ENCODE measurements at places on chromosomes 7 and 10.

DNA sequence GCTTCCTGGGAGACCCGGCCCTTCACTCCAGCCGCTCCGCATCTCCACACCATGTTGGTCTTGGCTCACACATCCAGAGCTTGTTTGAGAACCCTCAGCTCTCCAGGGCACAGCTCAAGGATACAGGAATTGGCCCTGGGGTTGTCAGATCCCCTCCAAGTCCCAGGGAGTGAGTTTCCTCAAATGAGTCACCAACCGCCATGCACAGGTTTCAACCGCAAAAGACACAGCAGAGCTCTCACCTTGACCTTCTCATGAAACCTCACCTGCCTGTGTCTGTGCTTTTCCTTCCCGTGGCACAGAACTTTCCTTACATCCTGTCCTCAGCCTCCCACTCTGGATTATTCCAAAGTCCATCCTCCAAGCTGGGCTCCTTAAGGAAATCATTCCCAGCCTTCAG lies 20.6 kb downstream of the AZGP1 start:
- DNase-seq: peak; percentile 20

- no peak for DNase-seq
These were observed 14.0 kb downstream of the SLC16A9 start for GRCh38 chr10:59695637-59696036.

DNA sequence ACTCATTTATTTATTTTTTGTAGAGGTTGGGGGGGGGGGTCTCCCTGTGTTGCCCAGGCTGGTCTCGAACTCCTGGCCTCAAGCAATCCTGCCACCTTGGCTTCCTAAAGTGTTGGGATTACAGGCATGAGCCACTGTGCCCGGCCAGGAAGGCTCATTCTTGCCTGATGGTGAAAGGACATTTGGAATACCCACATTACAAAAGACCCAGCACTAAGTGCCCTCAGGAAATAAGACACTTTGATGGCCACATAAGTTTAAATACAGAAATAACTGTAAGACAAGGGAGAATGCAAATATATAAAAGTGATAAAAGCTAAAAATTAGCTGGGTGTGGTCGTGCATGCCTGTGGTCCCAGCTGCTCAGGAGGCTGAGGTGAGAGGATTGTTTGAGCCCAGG lies 8.0 kb upstream of the SERPINE1 start:
- no peak for DNase-seq

GRCh38 chr10:128211953-128212727 lies 85.9 kb upstream of the MKI67 start:
- DNase-seq: peak; percentile 82

DNA sequence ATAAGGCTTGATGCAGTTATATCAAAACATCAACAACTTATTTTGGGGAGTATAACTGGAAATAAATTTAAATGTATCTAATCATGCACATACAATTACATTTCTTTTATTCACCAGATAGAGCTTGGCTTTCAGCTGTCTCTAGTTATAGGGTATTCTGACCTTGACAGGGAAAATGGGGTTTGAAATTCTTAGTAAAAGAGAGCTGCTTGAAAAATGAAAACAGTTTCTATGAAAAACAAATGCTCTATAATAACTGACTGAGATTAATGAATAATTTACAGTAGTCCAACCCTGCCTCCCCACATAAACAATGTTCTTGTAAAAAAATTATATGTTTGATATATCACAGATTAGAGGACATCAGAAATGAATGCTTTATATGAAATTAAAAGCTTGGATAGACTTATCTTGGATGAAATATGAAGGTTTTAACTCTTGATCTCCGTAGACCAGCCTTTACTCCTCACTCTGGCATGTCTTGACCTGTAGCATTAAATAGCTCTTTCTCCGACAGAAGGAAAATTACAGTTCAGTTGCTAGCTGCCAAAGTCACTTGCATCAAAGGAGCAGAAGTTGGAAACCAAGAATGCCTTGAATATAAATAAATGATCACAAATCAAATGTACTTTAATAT lies 32.1 kb downstream of the VWC2 start:
- no peak for DNase-seq

GRCh38 chr7:66198956-66199355 lies 6.2 kb upstream of the TPST1 start:
- no peak for DNase-seq

- no peak for DNase-seq
These were observed 25.5 kb upstream of the AMZ1 start for GRCh38 chr7:2662273-2663120.

DNA sequence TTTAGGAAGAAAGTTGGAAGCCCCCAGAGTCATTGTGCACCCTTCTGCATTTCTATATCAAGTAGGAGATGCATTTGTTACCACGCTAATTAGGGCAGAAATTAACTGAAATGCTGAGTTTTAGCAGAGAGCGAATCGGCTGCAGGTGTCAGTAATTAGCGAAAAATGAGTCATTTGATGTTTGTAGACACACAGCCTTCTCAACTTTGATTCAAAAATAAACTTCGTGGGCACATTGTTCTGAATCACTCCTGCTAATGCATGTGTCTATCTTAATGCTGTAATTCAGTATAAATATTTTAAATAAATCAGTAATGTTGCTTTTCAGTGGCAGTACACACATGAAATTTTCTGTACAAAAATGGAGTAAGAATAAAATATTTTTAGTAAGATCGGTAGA lies 109.5 kb upstream of the CARD11 start:
- DNase-seq: no peak

DNA sequence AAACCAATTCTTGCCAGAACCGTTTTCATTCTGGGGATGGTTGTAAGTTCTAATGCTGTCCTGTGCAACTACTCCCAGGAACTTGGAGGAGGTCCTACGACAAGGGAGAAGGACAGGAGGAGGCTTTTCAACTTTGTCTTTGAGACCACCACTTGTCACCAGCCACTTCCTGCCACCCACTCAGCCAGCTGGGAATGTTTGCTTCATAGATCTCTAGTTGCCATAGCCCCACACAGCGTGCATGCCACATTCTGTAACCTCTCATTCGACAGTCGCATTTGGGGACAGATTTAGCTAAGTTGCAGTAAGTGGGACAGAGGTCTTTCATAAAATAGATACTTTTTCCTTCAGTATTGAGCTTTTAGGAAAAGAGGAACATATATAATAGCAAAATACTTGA lies 78.0 kb downstream of the TAF3 start:
- DNase-seq: no peak

GRCh38 chr7:95824616-95825015 lies 52.3 kb downstream of the DYNC1I1 start:
- no peak for DNase-seq

GRCh38 chr7:50805447-50806125 lies 22.9 kb upstream of the GRB10 start:
- peak; percentile 71 for DNase-seq

- no peak for DNase-seq
These were observed 38.1 kb upstream of the HBP1 start for GRCh38 chr7:107130487-107131220.

- no peak for DNase-seq
These were observed 181.1 kb upstream of the IMMP2L start for GRCh38 chr7:111743244-111743847.

- no peak for DNase-seq
These were observed 60.8 kb upstream of the RAB11FIP2 start for GRCh38 chr10:118107541-118107940.

DNA sequence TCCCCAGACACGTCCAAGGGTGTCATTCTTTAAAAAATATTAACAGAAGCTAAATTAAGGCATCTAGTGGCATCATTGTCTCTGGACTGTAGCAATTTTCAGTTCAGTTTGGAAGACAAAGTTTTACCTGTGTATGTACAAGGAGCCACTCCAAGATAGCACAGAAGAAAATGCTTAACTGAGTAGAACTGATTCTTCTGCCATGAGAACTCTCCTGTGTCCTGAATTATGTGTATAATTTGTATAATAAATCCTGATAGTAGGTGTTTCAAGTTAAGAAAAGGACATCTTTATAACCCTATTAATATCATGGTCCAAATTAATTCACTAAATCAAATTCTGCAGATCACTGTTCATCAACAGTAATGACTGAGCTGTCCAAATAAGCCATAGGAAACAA lies 1104.0 kb downstream of the XPNPEP1 start:
- DNase-seq: no peak

GRCh38 chr10:58590152-58590840 lies 77.6 kb downstream of the BICC1 start:
- peak; percentile 76 for DNase-seq

GRCh38 chr7:131967216-131967730 lies 410.8 kb upstream of the PODXL start:
- no peak for DNase-seq

DNA sequence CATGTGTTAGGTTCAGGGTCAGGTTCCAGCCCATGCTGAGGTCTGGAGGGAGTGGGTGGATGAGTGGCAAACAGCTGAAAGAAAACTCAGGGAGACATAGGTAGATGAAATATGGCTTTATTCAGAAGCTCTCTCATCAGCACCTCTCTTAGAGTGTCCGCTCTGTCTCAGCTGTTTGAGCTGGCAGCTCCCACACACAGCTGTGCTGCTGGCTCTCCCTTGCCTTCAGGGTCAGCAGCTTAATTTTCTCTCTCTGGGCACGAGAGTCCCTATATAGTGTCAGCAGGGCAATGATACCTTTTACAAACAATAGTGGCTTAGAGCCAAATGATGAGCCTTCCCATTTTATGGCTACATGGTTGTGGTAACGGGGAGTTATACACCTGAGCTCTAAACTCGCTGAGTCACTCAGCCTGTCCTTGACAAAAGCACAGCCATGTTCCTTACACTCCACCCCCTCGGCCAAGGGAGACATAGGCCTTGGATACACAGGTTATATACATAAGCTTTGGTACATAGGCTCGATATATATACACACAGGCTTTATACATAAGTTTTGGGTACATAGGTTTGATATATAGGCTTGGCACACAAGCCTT lies 10.4 kb downstream of the RNF133 start:
- no peak for DNase-seq

DNA sequence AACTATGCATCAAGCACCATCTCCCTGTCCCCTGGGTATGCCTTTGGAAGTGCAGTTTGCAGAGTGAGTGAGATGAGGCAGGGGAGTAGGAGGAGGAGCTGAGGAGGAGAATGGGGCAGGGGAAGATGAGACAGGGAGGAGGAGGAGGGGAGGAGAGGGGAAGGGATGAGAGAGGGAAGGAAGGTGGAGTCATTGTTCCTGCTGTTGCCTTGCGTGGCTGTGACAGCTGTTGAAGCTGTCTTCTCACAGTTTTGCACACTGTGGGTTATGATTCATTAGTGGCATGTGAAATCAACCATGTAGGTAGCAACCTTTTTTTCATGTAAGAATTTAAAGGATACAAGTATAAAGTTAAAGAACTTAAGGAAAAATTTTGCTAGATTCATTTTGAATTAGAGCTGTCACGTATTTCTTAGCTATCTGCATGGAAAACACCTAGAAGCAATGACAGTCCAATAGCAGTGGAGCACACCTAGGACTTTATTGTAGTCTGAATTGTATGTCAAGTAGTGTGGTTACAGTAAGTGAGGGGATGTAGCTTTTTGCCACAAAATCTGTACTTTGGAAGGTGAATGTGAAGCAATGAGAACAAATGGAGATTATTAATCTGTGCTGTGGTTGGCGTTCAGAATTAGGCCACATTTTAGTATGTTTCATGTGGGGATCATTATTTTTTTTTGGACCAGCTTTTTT lies 21.7 kb downstream of the CCM2 start:
- peak; percentile 63 for DNase-seq

DNA sequence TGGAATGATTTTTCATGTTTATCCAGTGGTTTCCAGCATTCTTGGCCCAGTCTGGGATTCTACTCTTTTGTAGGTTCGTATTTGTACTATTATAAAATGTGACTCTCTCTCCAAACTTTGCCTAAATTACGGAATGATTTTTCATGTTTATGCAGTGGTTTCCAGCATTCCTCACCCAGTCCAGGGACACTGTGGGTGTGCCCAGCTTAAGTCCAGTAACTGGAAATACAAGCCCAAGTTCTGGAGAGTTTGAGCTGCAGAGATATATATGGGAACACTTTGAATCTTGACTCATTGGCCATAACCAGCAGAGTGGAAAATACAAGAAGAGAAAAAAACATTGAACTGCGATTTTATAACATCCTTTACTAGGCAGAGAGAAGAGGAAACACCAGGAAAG lies 5.9 kb upstream of the MAGI2 start:
- no peak for DNase-seq

DNA sequence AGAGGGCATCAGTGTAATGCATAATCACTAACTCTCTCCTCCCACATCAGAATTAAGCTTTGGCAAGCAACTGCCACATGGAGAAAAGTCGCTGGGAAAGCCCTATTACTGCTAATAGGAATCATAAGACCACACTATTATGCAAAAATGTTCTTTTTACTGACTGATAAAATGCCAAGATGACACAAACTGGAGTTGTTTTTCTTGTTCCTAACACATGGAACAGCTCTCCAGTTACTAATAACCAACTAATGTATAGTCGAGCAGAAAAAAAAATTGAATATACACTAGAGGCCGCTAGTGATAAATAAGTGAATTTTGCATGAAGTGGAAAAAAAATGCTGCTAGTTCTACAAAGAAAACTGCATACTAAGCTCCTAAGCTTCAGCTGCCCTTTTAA lies 165.6 kb downstream of the TPK1 start:
- DNase-seq: no peak

- no peak for DNase-seq
These were observed 16.9 kb downstream of the ZNF92 start for GRCh38 chr7:65390588-65390987.

- DNase-seq: no peak
These were observed 21.3 kb upstream of the XPNPEP1 start for GRCh38 chr10:109944613-109945012.

DNA sequence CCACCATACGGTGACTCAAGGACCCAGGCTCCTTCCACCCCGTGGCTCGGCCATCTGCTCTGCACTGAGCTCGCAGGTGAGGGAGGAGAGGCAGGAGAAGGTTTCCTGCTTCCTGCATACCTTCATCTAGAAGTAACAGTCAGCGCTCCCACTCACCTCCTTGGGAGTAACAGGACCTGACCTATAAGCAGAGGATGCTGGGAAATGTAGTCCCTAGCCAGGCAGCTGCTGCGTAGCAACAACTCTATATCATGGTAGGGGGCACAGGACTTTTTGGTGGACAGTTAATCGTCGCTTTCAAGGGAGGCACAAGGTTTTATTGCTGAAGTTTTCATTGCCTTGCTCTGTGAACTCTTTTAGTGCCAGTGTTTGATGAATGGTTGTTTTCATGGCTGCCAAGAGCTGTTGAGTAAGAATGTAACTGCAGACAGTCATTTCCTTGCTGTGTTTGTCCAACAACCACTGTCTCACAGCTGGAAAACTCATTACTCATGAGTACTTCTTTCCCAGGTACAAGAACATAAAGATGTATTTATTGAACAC lies 10.2 kb upstream of the ZFYVE27 start:
- peak; percentile 72 for DNase-seq

Data from Daoy (cell line).